IMR-90 (cell line): ENCODE measurements at places on chromosomes 12 and 14. TPM values are rescaled to one million over a fixed set of nuclear protein-coding genes. Genes with fewer than 3 reads are reported as not detected.

VDR gene
- 3.9 and 5.4 TPM in 2 replicates for total RNA-seq

NKX2-1 gene
- not detected in 2 replicates for total RNA-seq

SYT10 gene
- total RNA-seq, result not detected in 2 replicates

CLEC4C gene
- total RNA-seq, result not detected in 2 replicates

GRIP1 gene
- total RNA-seq, result under 0.01 TPM in 2 replicates

CCDC88C gene
- total RNA-seq, result 0.18 and 0.28 TPM in 2 replicates

PLCZ1 gene
- total RNA-seq, result not detected in 2 replicates

TMEM132D gene
- not detected in 2 replicates for total RNA-seq

CLEC2B gene
- 0.18 and 0.56 TPM in 2 replicates for total RNA-seq

TOMM20L gene
- total RNA-seq, result not detected in 2 replicates

CEP128 gene
- 5.7 and 7.8 TPM in 2 replicates for total RNA-seq

CFAP54 gene
- total RNA-seq, result 0.18 and 0.28 TPM in 2 replicates

COPS7A gene
- 51.4 and 58.8 TPM in 2 replicates for total RNA-seq

RFX4 gene
- not detected in 2 replicates for total RNA-seq

APOF gene
- not detected in 2 replicates for total RNA-seq

BMAL2 gene
- total RNA-seq, result 55.3 and 57.0 TPM in 2 replicates

NPAS3 gene
- total RNA-seq, result not detected in 2 replicates

VCPKMT gene
- total RNA-seq, result 2.5 and 4.7 TPM in 2 replicates

KRT78 gene
- not detected in 2 replicates for total RNA-seq

KRT2 gene
- total RNA-seq, result not detected in 2 replicates

ZBTB1 gene
- 37.3 and 63.0 TPM in 2 replicates for total RNA-seq

SLC5A8 gene
- not detected in 2 replicates for total RNA-seq

RERGL gene
- total RNA-seq, result not detected in 2 replicates

TGFB3 gene
- 2.2 and 3.1 TPM in 2 replicates for total RNA-seq

C12orf60 gene
- 1.1 TPM in 2 replicates for total RNA-seq

HOXC4 gene
- total RNA-seq, result under 0.01 TPM in 1 of 2 replicates, not detected in the other

NR1H4 gene
- not detected in 2 replicates for total RNA-seq

RBMS2 gene
- 28.3 and 38.0 TPM in 2 replicates for total RNA-seq

STAT6 gene
- total RNA-seq, result 38.9 and 43.4 TPM in 2 replicates

VRTN gene
- total RNA-seq, result not detected in 2 replicates

LRRC43 gene
- total RNA-seq, result 0.36 TPM in 1 of 2 replicates, not detected in the other
